ENCODE measurements at places on chromosomes 1 and 21. TPM values are rescaled to one million over a fixed set of nuclear protein-coding genes. Genes with fewer than 3 reads are reported as not detected.

DCDC2B gene
- polyA plus RNA-seq = 0.04 TPM

KHDC4 gene
- polyA plus RNA-seq = 33.1 TPM

OLFML2B gene
- polyA plus RNA-seq = 2.1 TPM

MFAP2 gene
- 0.40 TPM for polyA plus RNA-seq

TMEM240 gene
- polyA plus RNA-seq = 0.98 TPM

S100A6 gene
- 467 TPM for polyA plus RNA-seq

FMOD gene
- polyA plus RNA-seq = 3.8 TPM

FMO4 gene
- polyA plus RNA-seq = 0.61 TPM

SETD4 gene
- 8.7 TPM for polyA plus RNA-seq

PRDM16 gene
- polyA plus RNA-seq = 0.31 TPM

ZNF648 gene
- 0.01 TPM for polyA plus RNA-seq

APCS gene
- polyA plus RNA-seq = not detected

UBL4B gene
- 0.19 TPM for polyA plus RNA-seq

OR2T11 gene
- not detected for polyA plus RNA-seq

NBPF12 gene
- 2.0 TPM for polyA plus RNA-seq

SERPINC1 gene
- polyA plus RNA-seq = 0.08 TPM

ELK4 gene
- polyA plus RNA-seq = 18.6 TPM

SLFNL1 gene
- 0.13 TPM for polyA plus RNA-seq

RPS27 gene
- polyA plus RNA-seq = 8,035 TPM

F3 gene
- polyA plus RNA-seq = 3.8 TPM

MAN1C1 gene
- polyA plus RNA-seq = 1.8 TPM

SPRR5 gene
- not detected for polyA plus RNA-seq

WNT2B gene
- 0.18 TPM for polyA plus RNA-seq

PERM1 gene
- 38.1 TPM for polyA plus RNA-seq

BATF3 gene
- polyA plus RNA-seq = 0.03 TPM

TBX15 gene
- polyA plus RNA-seq = 105 TPM

CASQ1 gene
- polyA plus RNA-seq = 412 TPM

CD53 gene
- polyA plus RNA-seq = 6.5 TPM

S100B gene
- 1.1 TPM for polyA plus RNA-seq

FCRL1 gene
- 0.03 TPM for polyA plus RNA-seq

OR2L8 gene
- polyA plus RNA-seq = not detected

IGSF9 gene
- not detected for polyA plus RNA-seq

SZRD1 gene
- polyA plus RNA-seq = 75.9 TPM

LY9 gene
- 0.10 TPM for polyA plus RNA-seq

PLA2G2F gene
- not detected for polyA plus RNA-seq

FCMR gene
- polyA plus RNA-seq = 1.0 TPM

LIN9 gene
- polyA plus RNA-seq = 1.5 TPM

TMEM63A gene
- polyA plus RNA-seq = 14.2 TPM

SMPDL3B gene
- 0.03 TPM for polyA plus RNA-seq

SEMA6C gene
- 46.3 TPM for polyA plus RNA-seq

CD1E gene
- not detected for polyA plus RNA-seq

SLC6A17 gene
- polyA plus RNA-seq = 0.10 TPM

PROK1 gene
- 0.68 TPM for polyA plus RNA-seq

PDZK1 gene
- not detected for polyA plus RNA-seq

LRRC38 gene
- polyA plus RNA-seq = 6.5 TPM

CFAP141 gene
- polyA plus RNA-seq = not detected

FASLG gene
- not detected for polyA plus RNA-seq

HMGB4 gene
- polyA plus RNA-seq = not detected

SELENBP1 gene
- polyA plus RNA-seq = 12.7 TPM

MYOC gene
- 1.5 TPM for polyA plus RNA-seq

Data from psoas muscle (tissue), 8 donors.